SW480 (cell line): ENCODE measurements at places on chromosomes 5 and 9.

GRCh38 chr9:109335121-109335520 lies 14.3 kb upstream of the EPB41L4B start:
- DNase-seq: no peak

GRCh38 chr9:93117924-93118862 lies 15.9 kb downstream of the NINJ1 start:
- no peak for DNase-seq

DNA sequence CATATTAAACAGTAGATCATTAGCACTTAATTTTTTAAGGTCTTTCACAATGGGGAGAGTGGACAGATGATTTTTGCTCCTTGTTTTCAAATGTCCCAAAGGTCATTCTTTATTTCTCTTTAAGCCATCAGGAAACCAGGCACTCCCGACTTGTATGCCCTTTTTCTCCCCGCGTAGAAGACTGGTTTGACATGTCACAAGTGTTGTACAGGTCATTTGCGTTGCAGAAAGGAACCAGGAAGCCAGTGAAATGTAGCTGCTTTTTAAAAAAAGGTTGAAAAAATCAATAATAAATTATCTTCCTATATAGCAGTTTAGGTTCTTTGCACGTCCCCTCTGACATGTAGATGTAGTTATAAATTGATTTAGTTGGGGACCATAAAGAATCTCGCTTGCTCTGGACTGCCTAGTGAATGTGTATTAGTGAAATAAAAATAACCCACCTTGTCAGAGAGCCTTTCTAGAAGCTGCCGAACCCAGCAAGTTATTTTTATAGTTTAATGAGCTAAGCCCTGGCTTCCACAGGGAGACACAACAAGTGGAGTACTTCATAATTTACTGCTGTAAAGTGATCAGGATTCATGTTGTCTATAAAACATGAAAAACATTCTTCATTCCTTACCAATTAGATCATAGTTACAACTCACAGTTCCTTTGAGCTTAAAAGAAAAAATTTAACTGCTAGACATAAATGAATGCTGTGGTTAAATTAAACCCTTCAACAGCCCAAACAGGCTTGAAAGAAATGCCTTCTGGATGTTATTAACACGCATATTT lies 404.6 kb downstream of the CSNK1G3 start:
- DNase-seq: peak; percentile 95

DNA sequence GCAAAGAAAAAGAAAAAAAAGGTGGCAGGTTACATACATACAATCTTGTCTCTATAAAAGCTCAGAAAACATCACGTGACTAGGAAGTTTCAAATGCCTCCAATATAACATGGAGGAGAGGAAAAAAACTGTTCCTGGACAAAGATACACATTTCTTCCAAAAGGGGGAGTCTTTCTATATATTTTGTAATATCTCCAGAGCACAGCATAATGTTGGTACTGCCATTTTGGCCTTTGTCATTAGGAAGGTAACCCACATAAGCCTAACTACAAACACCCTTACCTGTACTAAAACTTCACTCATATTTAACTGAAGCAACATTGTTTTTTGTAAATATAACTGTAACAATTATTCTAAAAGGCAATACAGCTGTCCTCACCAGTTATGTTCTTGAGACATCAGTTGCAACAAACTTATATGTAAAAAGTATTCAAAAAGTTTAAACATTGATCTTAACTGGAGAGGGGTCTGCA lies 1.2 kb upstream of the BTF3 start:
- peak; percentile 93 for DNase-seq

- DNase-seq: no peak
Measured at GRCh38 chr5:73797132-73797510, 171.1 kb downstream of the ARHGEF28 start.

DNA sequence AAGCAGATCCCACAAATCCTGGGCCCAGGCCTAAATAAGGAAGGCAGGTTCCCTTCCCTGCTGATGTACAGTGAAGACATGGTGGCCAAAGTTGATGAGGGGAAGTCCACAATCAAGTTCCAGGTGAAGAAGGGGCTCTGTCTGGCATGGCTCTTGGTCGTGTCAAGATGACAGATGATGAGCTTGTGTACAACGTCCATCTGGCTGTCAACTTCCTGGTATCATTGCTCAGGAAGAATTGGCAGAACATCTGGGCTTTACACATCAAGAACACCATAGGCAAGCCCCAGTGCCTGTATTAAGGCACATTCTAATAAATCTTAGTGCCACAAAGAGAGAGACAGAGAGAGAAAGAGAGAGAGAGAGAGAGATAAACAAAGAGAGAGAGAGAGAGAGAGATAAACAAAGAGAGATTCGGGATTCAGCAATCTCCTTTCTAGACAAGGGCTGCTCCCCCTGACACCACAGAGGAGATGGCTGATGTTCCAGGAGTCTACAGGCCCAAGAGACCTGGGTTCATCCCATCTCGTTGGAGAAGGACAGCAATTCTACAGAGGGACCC lies 45.5 kb upstream of the HSPA9 start:
- DNase-seq: no peak

GRCh38 chr9:71384343-71384742 lies 262.9 kb upstream of the TRPM3 start:
- no peak for DNase-seq

DNA sequence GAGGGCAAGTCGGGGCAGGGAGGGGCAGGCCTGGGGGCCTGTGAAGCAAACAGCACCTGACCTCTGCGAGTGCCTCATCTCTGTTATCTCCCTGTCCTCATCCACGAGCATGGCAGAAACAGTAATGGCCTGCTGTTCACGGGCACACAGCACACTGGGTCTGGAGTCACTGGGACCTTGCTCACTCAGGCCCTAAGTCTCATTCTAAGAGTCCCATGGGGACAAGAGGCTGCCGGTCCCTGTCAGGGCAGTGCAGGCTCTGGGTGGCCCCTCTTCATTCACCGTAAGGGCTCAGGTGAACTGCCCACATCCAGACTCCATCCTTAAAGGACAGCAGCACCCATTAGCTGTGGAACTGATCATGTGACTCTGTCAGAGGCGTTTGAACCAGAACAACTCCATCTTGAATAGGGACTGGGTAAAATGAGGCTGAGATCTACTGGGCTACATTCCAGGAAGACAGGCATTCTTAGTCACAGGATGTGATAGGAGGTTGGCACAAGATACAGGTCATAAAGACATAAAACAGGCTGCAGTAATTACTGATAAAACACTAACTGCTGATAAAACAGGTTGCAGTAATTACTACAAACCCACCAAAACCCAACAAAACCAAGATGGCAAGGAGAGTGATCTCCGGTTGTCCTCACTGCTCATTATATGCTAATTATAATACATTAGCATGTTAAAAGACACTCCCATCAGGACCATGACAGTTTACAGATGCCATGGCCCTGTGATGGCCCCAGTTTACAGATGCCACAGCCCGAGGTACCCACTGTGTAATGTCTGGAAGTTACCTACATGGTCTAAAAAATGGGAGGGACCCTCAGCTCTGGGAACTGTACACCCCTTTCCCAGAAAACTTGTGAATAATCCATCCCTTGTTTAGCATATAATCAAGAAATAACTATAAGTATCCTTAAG lies 28.7 kb downstream of the BICD2 start:
- no peak for DNase-seq

- no peak for DNase-seq
Measured at GRCh38 chr5:155728857-155729683, 597.9 kb upstream of the SGCD start.

GRCh38 chr9:106146066-106146840 lies 451.9 kb downstream of the TMEM38B start:
- no peak for DNase-seq

- DNase-seq: no peak
Measured at GRCh38 chr9:130405657-130406257, 39.0 kb upstream of the ASS1 start.

- no peak for DNase-seq
Measured at GRCh38 chr5:12016159-12016746, 112.0 kb upstream of the CTNND2 start.

DNA sequence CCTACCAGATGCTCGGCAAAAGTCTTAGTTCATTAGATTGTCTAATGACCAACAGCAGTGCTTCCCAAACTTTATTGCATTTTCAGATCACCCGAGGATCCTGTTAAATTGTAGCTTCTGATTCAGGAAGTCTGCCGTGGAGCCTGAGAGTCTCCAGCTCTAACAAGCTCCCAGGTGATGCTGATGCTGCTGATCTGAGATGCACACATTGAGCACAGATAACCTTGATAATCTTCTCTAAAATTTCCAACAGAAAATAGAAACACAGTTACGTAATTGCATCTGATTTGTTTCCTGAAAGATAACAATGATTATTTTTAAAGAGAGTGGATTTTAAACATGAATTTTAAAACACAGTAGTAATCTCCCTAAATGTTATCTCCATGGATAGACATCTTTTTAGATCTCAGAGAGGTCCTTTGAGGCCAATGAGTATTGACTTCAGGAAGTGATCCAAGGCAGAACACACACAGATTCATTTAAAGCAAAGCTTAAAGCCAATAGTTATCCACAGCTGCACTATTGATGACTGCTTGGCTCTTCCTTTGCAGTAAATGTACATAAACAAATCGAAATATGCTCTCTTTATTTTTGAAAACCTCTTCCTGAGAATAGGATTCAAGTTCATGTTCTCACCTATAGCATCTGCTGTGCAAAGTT lies 122.8 kb upstream of the TNPO1 start:
- DNase-seq: no peak

- DNase-seq: peak; percentile 42
Measured at GRCh38 chr9:84970432-84970831, 300.9 kb downstream of the NTRK2 start.

GRCh38 chr9:37508834-37509206 lies 23.1 kb downstream of the POLR1E start:
- DNase-seq: no peak

DNA sequence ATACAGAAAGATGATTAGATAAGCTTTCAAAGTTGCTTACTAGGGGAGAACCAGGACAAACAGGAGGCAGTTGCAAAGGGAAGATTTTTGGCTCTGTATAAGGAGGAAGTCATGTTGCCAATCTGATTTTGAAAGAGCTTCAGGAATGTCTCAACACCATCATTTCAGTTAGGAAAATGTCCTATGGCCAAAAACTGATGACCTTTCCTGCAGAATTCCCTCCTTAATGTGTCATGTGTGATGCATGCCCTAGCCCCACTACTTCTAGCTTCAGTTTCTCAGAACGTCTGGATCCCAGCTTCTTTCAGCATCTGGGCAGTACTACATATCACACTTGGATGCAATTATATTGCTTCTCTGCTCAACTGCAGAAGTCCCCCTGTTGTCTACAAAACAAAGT lies 211.5 kb upstream of the NREP start:
- DNase-seq: no peak

GRCh38 chr5:135502836-135503520 lies 32.8 kb downstream of the NEUROG1 start:
- no peak for DNase-seq

- DNase-seq: no peak
Measured at GRCh38 chr9:30048396-30048795, 2336.0 kb upstream of the ACO1 start.

DNA sequence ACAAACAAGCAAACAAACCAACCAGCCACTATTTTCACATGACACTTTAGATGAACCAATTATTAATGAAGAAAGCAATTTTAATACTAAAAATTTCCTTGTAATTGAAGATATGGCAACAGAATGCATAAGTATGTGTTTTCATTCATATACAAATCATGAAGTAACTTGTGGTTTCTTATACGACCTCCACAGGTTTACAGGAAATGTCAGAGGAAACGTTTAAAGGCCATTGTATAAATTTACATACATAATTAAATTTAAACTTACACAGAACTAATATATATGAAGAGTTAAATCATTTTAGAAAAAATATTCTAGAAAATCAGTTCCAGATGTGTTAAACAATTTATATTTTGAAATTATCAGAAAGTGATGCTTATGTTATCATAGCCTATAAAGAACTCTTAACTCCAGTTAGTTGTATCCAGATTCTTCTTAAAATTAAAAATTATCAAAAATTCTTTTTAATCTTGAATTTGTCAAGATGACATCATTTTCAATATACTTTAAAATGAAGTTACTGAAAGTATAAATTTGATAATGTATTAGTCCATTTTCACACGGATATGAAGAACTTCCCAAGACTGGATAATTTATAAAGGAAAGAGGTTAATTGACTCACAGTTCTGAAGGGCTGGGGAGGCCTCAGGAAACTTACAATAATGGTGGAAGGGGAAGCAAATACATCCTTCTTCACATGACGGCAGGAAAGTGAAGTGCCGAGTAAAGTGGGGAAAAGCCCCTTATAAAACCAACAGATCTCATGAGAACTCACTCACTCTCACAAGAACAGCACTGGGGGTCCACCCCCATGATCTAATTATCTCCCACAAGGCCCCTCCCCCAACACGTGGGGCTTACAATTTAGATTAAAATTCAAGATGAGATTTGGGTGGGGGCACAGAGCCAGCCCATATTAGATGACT lies 192.0 kb downstream of the PIK3R1 start:
- no peak for DNase-seq

DNA sequence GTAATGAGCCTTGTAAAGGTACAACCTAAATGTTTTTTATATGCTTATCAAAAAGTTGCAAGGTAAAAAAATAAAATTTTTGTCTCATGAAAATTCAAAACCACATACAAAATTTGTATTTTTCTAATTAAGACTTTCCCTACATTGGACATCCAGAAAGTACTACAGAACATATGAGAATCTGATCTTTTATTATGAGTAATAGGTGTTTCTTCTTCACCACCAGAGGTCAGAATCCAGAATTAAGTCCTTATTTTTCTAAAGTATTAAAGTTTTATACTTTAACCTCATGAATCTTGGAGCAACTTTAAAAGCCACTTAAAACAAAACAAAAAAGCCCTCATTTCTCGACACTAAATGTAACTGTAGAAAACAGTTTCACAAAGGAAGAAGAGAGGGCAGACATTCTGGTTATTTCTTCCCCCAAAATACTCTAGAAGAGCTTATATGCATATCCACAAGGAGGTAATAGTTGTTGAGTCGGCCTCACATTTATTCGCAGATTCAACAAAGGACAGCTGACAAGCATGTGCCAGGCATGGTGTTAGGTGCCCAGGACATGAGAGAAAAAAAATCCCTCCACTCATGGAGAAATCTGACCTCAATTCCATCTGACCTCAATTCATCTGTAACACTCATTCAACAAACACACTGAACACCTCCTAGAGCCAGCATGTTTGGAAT lies 69.3 kb downstream of the MLLT3 start:
- DNase-seq: no peak

- DNase-seq: no peak
Measured at GRCh38 chr5:140349244-140349643, 2.8 kb upstream of the HBEGF start.

GRCh38 chr5:179836225-179837019 lies 15.7 kb downstream of the SQSTM1 start:
- peak; percentile 55 for DNase-seq

GRCh38 chr9:32128546-32128945 lies 255.9 kb upstream of the ACO1 start:
- DNase-seq: no peak

DNA sequence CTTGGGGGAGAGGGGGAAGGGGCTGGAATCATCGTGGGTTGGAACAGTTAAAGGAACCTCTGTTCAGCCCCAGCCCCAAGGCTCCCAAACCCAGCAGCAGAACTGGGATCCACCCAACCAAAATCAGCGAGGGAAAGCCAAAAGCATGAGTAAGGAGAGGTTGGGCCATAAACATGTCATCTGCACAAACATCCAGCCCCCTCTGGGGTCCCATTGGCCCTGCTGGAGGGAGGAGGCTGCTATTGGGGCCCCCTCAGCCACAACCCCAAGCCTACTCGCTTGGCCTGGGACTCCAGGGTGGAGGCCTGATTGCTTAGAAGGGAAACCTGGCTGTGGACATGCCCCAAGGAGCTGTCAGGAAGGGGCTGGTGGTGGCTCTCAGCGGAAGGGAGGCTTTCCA lies 154.9 kb downstream of the FGF18 start:
- DNase-seq: no peak

GRCh38 chr9:109411798-109412352 lies 86.2 kb downstream of the PTPN3 start:
- DNase-seq: peak; percentile 7
